ENCODE measurements at places on chromosomes 6 and 20.

DNA sequence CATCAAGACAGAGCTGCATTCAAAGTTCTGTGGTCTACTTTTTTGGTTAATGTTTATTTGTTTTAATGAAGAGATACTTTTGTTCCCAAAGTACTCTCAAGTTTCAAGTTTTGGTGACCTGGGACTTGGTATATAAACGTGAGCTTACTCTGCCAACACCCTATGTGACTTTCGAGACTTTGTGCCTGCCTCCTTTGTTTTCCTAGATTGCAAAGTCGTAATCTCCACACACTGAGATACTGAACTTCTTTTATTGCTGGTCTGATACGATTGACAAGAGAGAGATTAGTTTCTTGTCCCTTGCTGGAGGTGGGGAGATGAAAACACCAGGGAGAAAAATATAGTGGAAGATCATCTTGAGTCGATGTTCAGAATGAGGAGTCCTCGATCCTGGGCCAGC lies 27.9 kb downstream of the PCNA start:
- DNase-seq = no peak

DNA sequence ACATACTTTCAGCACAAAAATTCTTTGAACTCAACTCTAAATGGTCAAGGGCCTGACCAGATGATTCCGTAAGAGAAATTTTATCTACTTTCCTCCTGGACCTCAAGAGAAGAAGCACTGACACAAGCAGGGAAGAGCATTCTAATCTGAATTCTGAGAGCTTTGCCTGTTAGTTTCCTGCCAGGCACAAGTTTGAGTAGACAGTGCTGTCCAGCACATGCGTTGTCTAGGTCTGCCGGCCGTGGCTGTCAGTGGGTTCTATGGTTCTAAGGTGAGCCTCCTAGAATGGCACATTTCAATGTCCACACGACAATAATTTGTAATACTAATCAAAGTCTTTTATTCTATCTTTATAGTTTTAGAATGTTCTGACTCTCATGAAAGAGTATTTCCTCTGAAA lies 91.9 kb downstream of the RFPL4B start:
- DNase-seq = no peak

DNA sequence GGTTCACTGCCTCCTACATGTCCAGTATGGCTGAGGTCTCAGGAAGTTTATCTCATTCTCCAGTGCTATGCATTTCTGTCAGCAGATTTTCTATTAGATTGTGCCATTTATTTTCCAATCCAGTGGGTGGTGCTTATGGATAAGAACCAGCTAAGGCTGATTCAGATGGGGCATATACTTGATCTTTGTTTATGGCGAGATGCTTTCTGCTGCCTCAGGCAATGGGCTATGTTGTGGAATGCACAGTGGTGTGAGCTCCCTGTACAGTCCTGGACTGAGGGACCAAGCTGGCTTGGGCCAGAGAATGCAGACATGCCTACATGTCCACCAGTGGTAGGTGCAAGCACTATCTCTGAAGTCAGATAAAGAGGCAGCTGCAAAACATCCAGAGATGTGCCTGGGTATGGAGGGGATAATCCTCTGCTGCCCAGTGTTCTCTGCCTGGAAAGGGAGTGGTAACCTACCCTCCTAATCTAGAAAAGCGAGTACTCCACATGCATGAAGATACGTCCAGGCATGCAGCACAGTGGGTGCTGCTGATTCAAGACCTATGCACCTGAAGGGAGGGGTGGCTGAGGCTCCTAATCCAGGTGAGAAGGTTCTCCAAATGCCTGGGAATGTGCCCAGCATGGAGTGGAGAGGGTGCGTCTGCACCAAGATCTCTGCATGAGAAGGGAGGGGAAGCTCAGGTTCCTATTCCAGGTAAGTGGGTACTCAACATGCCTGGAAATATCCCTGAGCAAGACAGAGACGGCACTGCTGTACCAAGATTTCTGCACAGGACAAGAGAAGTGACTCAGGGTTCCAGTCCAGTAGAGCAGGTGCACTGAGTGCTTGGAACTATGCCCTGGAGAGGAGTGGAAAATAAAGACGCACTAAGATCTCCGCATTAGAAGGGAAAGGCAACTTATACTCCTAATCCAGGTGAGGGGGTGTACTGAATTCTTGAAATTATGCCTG lies 9.4 kb downstream of the CST4 start:
- no peak for DNase-seq

DNA sequence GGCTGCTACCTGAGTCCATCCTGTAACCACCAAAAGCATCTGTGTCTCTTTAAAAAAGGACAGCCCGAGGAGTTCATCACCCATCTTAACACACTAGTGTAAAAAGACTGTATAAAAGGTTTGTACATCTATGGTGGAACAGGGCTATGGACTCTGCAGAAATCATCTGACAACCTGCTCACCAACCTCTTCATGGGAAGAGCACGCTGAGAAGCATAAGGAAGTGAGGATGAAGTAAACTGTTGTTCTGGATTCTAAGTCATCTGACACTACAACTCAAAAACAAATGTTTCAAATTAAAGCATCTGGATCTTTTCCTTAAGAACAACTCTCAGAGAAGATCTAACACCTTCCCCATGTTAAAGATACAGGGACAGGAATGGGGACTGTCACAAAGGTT lies 5.4 kb downstream of the IFNGR1 start:
- no peak for DNase-seq
